ENCODE measurements at places on chromosomes 7 and 10.

DNA sequence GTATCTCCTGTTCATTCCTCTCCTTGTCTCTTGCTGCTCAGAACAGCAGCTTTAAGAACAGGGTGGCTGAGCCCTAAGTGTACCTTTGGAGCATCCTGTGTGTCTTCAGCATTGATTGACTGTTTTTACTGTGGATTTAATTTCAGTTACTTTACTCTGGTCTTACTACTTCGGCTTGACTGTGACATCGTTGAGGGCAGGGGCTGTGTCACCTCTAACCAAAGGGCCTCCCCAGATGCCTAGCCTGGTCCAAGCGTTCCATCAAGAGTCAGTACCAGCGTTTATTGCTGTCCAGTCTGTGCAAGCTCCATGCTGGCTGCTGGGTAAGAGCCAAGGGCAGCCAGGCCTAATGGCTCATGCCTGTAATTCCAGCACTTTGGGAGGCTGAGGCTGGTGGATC is 32.4 kb downstream of the CCM2 start:
- no peak for DNase-seq

GRCh38 chr10:109191341-109191740 is 732.0 kb downstream of the XPNPEP1 start:
- DNase-seq: no peak

- no peak for DNase-seq
These were observed 10.0 kb downstream of the SVOPL start for GRCh38 chr7:138691178-138691577.

GRCh38 chr10:86651631-86652331 is 2.6 kb upstream of the OPN4 start:
- peak; percentile 45 for DNase-seq

- no peak for DNase-seq
These were observed 246.3 kb upstream of the VWC2 start for GRCh38 chr7:49527182-49527581.

GRCh38 chr10:113444766-113445365 is 108.0 kb upstream of the HABP2 start:
- no peak for DNase-seq

Measured in activated effector memory CD4-positive, alpha-beta T cell treated with anti-CD3 and anti-CD28 coated beads, Interleukin-2, amount 50 U/mL, for 16 hours (primary cell).